NCI-H1436 treated with DMSO at 0.1 percent for 48 hours (cell line): ENCODE measurements at places on chromosomes 11 and 22.

GRCh38 chr11:128774593-128774992 is 80.7 kb downstream of the FLI1 start:
- DNase-seq = no peak

DNA sequence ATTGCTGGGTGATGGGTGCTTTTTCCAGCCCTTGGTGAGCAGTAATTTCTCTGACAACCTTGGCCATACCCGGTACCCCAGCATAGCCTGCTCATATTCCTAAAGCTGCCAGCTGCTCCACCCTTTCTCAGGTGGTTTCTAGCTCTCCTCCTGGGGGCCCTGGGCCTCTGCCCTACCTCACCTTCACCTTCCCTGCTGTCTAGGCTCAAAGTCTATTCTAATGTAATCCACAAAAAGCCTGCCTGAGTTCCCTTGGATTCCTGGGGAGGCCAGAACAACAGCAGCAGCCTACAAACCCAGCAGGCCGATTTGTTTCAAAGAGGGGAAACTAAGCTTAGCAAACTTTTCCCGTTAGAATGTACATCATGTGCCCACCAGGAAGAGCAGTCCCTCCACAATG is 117.6 kb downstream of the DSCAML1 start:
- no peak for DNase-seq

- DNase-seq = no peak
These were observed 4.1 kb upstream of the SEPTIN5 start for GRCh38 chr22:19710020-19710768.

DNA sequence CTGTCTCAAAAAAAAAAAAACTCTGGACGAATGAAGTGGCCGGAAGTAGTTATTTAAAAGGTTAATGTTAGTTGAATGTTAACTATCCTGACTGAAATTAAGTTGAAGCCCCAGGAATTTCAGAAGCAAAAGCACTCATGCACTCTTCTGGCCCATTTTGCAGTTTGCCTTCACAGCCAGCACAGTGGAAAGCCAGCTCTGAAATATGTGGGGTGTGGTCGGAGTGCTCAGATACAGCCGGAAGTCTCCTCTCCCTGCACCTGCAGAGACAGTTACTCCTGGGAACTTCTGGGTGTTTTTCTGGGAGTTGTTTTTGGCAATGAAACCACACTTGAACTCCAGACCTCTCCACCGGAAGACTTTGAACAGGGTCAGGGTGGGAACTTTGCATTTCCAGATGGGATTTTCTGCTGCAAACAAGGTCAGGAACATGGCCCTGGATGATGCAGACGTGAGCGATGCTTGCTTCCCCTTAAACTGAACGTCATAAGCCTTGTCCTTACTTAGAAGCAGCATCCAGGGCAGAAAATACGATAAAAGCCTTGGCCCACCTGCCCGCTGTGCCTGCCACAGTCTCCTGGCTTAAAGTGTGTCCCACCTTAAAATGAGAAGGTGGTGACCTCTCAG is 21.5 kb upstream of the CABP2 start:
- DNase-seq = no peak

GRCh38 chr11:14445542-14446530 is 53.8 kb downstream of the COPB1 start:
- DNase-seq = no peak

DNA sequence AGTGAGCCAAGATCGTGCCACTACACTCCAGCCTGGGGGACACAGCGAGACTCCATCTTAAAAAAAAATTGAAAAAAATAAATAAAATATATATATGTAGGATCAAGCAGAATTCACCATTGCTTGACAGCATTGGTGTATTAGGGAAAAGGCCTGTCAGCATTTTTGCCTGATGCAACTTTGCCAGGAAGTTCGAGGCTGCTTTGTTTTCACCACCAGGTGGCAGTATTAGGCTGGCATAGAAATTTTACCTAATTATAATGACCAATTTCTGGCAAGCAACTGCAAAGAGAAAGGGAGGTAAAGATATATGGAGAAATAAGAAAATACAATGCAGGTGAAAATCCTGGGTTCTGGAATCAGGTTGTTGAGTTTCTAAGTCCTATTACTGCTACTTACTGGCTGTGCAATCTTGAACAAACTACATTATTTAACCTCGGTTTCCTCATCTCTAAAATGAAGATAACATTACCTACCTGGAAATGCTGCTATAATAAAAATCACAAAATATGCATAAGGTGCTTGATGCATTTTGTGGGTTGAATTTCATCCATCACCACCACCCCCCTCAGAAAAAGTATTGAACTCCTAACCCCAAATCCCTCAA is 24.7 kb downstream of the LAYN start:
- DNase-seq = no peak

- DNase-seq = no peak
These were observed 1917.5 kb downstream of the LRRC4C start for GRCh38 chr11:39541945-39542351.

- no peak for DNase-seq
These were observed 13.9 kb upstream of the SCGB1A1 start for GRCh38 chr11:62404901-62405300.

DNA sequence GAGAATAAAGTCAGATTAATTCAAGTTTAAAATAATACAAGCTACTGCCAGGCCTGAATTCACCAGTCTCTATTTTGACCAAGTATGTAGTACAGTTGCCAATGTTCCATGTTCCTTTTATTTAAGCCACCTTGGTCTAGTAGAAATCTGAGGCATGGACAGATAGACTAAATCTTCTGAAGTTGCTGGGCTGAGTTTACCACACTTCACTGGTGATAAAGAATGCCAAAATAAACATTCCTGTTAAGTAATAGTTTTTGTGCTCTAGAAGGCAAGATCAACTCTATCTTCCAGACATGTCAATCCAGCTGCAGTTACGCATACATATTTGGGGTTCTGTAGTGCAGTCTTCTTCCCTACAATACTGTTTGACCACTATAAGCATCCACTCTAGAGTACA is 83.9 kb upstream of the C11orf87 start:
- no peak for DNase-seq

GRCh38 chr11:126339073-126339862 is 16.2 kb upstream of the ST3GAL4 start:
- DNase-seq = no peak

- no peak for DNase-seq
These were observed 9.3 kb downstream of the SLC37A2 start for GRCh38 chr11:125072218-125072960.

- DNase-seq = no peak
These were observed 275.5 kb downstream of the KIRREL3 start for GRCh38 chr11:126725043-126725442.

- no peak for DNase-seq
These were observed 44.6 kb downstream of the COPB1 start for GRCh38 chr11:14454861-14455632.

- no peak for DNase-seq
These were observed 861 bp upstream of the ZNRF3 start for GRCh38 chr22:28882545-28882877.

- DNase-seq = no peak
These were observed 117.2 kb upstream of the NTM start for GRCh38 chr11:131253142-131253655.

GRCh38 chr11:80980227-80980626 is 1539.4 kb upstream of the TENM4 start:
- no peak for DNase-seq

DNA sequence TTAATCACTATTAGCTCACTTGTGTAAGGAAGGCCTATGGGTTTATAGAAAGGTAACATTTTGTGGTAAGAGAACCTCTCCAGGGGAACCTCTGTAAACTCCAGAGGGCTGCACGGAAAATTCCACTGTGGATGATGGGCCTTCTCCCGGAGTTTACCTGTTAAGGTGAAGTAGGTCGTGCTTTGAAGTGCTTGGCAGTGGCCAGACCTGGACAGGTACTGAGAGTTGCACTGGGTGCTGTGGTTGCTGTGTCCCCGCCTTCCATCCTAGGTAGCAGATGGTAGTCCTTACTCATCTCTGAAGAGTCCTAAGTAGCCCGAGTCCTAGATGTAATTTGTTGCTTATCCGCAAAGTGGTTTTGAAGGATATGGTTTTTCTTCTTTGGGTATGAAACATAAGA is 133.4 kb downstream of the TEAD1 start:
- no peak for DNase-seq

- no peak for DNase-seq
These were observed 91.8 kb upstream of the RAB1B start for GRCh38 chr11:66176650-66177049.

DNA sequence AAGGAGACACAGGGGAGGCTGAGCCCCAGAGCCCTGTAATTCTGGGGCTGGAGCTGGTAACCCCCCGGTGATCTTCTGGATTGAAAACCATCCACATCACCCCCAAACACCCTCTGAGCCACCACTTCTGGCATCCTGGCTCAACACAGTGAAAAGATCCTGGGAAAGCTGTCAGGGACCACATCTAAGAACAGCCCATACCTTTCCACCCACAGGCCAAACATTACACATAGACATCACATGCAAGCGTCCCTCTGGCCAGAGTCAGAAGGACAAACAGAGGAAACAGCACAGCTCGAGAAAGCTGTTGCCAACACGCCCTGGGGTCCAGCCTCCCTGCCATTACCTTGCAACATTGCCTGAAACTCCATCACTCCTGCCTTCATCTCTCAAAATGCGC is 469.5 kb downstream of the SOX6 start:
- DNase-seq = no peak
